ENCODE measurements at places on chromosomes 2 and 18.

DNA sequence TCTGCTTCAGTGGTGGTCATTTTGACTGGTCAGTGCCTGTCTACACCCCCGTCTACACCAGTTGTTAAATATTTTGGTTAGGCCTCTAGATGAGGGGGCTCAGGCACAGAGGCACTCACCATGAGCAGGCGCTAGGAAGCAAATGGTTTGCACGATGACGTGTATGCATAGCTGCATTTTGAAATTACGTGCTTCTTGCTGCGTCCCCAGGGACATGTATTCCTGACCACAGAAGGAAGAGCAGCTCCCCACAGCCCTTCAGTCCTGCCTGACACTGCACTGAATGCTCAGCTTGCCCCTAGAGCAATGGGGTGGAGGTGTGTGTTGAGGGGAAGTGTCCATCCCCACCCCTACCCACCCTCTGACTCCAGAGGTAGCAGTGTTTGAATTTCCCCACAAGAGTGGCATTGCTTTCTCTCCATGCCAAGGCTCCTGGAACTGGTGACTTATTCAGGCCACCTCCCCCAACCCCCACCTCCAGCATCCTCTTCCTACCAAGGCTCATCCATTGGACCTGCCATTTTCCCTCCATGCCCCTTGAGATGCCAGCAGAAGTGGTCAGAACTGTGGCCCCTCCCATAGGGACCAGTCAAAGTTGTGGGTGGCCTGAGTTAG, 11.4 kb upstream of the ZAP70 start:
- no peak for DNase-seq

DNA sequence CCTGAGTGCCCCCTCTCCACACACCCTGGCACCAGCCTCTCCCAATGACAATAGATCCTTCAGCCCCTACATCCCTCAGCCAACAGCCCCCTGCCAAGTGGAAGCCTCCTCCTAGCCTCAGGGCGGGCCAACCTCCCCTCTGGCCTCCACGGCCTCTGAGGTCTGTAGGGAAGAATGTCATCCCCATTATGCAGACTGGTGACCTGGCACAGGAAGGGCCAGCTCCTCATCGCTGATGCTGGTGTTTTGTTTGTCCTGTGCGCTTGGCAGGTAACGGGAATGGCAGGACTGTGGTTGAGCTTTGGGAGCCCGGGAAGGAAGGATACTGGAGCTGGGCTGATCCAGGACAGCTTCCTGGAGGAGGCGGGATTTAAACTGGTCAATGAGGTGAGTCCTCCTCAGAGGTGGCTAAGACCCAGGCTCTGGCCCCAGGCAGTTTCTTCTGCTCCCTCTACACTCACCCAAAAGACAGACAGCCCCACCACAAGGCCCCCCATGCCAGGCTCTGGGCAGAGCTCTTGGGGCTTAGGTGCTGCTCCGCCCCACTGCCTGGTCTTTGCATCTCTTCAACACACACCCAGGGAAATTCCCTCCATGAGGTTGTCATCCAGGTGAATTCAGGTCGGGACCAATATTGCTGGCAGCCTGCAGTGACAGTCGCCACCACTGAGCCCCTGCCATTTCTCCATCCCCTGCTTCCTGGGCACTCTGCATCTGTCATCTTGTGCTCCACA, 75.2 kb upstream of the SMAD7 start:
- no peak for DNase-seq

DNA sequence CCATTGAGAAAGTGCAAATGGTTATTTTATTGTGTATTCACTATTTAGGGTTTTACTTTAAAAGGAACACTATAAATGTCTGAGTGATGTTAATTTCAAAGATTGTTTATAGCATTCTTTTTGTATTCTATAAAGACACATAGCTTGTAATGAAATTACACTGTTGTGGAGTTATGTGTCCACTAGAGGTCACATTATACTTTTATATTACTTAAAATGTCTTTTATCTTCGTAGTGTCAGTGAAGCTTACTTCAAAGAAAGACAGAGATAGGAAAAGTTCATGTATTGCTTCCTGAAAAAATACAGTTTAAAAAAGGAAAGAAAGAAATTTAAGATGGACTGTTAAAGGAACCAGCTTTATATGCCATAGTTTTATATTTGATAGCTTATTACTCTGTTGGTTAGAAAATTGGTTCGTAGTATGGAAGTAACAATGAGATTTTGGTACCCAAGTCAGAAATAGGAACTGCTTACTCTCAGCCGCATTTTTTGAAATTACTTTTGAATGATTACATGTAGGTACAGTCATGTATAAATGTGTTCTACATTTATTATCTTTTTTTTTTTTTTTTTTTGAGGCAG, 20.5 kb downstream of the APLF start:
- DNase-seq = no peak

DNA sequence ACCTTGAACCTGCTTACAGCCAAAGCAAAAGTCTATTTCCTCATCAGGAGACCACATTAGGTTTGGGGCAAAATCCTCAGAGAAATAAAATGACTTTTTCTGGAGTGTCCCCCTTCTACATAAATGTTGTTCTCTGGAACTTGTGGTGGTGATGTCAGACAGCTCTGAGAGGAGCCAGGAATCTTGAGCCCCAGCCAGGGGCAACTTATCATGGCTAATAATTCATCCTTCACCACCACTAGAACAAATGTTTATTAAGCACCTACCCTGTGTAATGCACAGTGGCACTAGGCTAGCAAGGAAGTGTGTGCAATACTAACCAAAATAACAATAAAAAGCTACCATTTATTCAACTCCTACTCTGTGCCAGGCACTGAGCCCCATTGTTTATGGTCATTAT, 9.0 kb upstream of the BMP10 start:
- no peak for DNase-seq

GRCh38 chr18:24875777-24876176, 415.3 kb downstream of the HRH4 start:
- no peak for DNase-seq

GRCh38 chr18:79371561-79372121, 24.1 kb upstream of the NFATC1 start:
- no peak for DNase-seq

DNA sequence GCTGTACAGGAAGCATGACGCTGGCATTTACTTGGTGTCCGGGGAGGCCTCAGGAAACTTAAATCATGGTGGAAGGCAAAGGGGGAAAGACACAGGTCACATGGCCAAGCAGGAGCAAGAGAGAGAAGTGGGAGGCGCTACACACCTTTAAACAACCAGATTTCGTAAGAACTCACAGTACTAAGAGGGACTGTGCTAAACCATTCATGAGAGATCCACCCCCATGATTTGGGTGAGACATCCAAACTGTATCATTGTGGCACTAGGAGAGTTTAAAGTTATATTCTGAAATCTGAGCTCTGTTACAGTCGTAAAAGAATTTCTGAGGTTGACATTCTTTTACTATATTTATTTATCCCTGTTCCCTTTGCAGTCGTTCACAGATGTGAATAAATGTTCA, 116.6 kb downstream of the ICA1L start:
- DNase-seq = no peak

DNA sequence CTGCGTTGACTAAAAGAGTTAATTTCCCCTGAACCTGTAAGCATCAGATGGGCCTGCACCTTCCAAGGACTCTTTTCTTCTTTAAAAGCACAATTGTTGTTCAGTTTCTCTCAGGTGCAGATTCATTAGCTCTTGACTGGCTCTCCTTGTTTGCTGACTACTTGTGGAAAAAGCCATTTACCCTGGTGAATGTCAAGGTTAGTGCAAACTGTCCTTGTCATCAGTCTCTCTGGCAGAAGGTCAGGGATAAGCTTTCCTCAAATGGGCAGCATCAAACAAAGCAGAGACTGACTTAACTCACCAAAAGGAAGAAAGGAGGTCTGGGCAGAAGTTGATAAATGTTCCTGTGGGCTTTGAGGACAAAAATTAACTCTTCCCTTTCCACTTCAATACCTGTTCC, 922.7 kb downstream of the BCL11A start:
- DNase-seq = no peak

DNA sequence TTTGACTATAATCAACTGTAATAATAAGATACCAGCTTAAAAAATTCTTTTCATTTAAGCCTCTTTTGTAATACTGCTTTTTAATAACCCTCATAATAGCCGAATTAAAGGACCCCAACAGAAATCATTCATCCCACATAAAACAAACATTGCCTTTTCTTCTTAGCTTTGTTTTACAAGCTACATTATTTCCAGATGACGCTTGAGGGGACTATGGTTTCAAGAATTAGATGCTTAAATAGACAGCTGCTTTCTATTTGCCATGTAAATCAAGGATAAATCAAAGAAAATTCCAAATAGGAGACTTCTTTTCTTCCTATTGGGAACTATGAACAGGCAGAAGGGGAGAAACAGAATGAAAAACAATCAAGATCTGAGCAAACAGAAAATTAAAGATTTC, 200.7 kb upstream of the SMAD7 start:
- no peak for DNase-seq

- DNase-seq = no peak
These were observed 168.6 kb downstream of the LDLRAD4 start for GRCh38 chr18:13386891-13387801.

DNA sequence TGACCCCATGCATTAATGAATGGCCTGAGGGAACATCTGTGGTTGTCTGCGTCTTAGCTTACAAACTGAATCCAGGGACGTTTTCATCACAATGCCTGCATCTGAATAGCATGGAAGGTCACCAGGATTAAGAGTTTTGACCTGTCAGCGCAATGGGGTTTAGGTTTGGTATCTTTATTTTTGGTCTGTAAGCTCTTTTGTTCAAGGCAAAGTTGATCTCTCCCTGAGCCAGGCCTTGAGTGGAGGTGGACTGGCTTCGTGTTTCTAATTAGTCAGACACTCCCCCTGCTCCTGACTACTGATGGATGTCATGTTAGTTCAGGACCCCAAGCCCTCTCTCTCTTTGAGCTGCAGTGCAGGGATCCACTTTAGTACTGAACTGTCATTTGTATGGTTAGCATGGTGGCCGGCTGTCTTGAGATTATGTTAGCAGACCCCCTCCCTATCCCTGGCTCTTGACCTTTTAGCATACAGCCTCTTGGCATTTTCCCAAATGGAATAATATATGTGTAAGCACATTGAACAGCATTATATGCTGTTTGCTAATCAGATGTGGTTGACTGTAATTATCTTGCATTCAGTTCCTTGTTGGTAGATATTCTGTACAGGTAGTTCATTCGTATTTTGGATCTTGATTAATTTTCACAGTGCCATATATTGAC, 59.2 kb downstream of the LYPD6 start:
- no peak for DNase-seq

- no peak for DNase-seq
These were observed 282.7 kb downstream of the PARD3B start for GRCh38 chr2:204827701-204828590.

DNA sequence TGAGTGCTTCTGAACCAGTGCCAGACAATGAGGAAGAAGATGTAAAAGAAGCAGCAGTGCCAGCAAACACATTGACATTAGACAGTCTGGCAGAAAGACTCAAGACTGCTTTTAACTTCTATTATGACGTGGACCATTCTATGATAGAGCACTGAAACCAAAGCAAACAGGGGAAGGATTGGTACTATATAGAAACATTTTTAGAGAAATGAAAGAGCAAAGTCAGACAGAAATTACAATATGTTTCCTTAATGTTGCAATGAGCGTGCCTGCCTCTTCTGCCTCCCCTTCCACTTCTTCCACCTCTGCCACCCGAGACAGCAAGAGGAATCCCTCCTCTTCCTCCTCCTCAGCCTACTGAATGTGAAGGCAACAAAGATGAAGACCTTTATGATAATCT, 39.7 kb downstream of the DHX57 start:
- no peak for DNase-seq

DNA sequence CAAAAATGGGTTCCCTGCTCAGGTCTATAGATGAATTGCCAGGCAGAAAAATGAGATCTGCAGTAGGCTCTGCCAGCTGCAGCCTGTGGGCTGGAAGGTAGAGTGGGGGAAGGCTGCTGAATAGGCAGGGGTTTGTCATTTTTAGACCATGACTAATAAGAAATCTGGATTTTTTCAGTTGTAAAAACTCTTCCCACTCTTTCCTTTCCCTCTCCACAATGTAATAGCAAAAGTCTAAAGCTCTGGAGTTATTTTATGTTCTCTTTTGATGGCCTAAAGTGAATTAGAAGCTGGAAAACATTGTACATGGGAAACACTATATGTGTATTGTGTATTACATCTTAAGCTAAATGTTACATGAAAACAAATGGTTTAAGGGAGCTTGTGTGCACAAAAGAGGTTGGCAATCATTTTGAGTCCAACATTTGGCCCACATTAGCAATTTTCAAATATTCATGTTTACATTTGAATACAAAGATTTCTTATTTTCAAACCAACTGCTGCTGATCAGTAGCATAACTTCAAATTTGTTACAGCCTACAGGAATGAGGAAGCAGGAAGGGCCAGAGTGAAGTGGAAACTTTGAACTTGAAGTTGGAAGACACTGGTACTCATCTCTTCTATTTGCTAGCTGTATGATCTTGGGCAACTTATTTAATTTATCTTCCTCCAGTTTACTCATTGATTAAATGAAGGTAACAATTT, 407.1 kb downstream of the SLC4A3 start:
- no peak for DNase-seq

- DNase-seq = no peak
These were observed 956.2 kb upstream of the LRATD1 start for GRCh38 chr2:13676269-13676668.

DNA sequence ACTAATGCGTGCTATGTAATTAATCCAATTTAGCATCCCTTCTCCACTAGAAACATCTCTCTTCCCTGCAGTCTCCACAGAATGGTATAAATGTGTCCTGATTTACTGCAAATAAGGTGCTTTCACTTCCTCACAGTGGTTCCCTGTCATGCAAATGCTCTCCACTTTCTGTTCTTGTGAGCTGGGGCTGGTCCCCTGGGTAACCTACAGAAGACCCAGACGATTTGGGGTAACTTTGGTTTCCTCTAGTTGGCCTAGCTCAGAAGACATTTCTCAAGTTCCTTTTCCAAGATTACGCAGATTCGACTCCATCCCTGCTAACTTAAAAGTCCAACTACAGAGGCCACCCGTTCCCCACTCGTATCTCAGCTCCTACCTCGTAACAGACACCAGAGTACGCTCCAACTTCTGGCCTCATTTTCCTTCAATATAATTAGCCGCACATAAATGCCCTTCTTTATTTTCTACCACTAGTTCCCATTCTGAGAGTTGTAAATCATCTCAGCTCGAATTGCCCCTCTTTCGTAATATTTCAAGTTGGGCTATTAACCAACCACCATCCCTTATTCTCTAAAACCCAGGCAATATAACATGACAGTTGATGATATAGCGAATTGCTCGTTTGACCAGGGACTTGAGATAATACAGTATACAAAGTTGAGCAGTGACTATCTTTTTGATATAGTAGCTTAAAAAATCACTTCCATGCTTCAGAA, 28.8 kb upstream of the NEDD4L start:
- no peak for DNase-seq

GRCh38 chr2:122739732-122740593, 984.5 kb downstream of the TSN start:
- no peak for DNase-seq

GRCh38 chr2:205001300-205001966, 456.2 kb downstream of the PARD3B start:
- DNase-seq = no peak

GRCh38 chr18:79278896-79279295, 116.8 kb upstream of the NFATC1 start:
- no peak for DNase-seq

All from stimulated activated CD4-positive, alpha-beta T cell treated with anti-CD3 and anti-CD28 coated beads, Interleukin-1b, Interleukin-23, amount 100 ng/mL, for 48 hours (primary cell).